ENCODE measurements at places on chromosomes 5 and 9.

- DNase-seq = no peak
Measured at GRCh38 chr5:93382188-93382825, 198.7 kb downstream of the NR2F1-AS1 start.

GRCh38 chr5:88659529-88660263 is 223.3 kb downstream of the MEF2C start:
- DNase-seq = peak; percentile 68

- no peak for DNase-seq
Measured at GRCh38 chr5:58074222-58074621, 385.7 kb downstream of the PLK2 start.

DNA sequence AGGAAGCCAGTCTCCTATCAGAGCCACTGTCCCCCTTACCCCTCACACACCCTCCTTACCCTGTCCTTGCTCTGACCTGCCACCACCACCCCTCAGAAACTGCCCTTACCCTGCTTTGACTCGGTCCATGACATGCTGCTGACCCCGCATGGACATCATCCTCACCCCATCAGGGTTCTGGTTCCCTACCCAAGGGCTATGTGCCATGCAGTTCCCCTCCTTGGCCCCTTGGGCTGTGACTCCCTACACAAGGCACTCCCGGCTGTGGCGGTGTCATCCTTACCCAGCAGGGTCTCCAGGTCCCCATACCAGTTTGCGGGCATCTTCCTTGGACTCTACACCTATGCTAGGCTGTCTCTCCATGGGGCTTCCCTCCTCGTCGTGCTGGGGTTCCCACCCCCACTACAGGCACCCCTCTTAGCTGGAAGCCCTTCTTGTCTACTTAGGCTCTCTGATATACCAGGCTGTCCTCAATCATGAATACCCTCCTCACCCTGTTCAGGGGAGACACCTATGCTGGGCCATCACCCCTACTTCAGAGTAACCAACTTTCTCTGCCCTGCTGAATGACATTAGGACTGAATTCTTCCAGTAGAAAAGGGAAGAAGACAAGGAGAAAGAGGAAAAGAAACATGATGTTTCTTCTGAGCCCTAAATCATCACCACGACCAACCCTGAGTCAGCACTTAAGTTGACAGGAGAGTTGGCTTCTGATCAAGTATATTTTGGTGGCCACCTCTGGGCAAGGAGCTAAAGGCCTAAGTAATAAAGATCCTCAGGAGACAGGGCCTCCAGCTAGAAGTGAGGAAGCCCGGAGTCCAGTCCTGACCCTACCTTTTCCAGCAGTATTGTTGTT is 115.2 kb downstream of the GCNT1 start:
- DNase-seq = no peak

DNA sequence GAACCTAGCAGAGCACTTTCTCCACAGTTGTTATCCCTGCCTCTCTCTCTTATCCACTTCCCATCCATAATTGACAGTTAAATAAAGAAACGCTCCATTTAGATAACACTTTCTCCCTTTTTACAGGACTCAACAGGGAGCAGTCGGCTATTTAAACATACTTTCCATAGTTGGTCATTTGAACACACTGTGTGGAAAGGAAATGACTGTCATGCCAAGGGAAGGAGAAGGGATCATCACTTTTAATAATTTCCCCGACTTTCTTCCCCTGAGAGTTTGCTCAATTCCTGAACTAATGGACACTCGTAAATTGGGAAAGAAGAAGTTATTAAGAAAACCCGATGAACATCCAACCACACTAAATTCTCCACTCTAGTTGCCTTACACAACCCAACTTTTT is 400.8 kb upstream of the PTGER4 start:
- no peak for DNase-seq

DNA sequence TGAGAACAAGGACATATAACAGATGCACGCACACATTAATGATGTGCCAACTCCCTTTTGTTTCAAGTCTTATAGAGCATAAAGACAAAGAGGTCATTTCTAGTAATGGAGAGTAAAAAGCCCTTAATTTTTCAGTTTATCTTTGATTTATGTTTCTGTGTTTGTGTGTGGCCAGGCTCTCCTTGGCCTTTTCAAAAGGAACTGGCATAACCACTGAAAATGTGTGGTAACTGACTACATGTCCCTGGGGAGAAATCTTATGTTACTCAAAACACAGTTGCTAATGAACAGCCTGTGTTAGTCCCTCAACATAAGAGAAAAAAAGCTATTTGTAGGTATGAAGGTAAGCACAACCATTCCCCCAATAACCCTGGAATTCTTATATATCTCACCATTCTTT is 47.6 kb upstream of the SHOC1 start:
- DNase-seq = no peak

- no peak for DNase-seq
Measured at GRCh38 chr5:149796030-149796429, 65.9 kb downstream of the PPARGC1B start.

- DNase-seq = no peak
Measured at GRCh38 chr5:83072966-83073365, 4.2 kb downstream of the TMEM167A start.

DNA sequence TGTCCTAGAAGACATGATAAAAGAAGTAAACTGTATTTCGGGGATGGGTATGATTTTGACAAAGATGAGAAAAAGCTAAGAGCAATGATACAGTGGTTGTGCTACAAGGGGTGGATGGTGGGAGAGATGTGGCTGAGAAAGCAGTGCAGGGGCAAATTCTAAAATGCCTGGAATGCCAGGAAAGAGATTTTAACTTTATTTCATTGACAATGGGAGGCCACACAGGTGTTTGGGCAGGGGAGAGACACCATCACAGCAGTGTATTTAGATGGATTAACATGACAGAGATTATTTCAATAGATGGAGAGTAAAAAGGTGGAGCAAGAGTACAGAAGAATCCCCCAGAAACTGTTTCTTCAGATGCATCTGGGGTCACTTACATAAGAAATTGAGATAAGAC is 71.2 kb downstream of the MAMDC2 start:
- DNase-seq = no peak

DNA sequence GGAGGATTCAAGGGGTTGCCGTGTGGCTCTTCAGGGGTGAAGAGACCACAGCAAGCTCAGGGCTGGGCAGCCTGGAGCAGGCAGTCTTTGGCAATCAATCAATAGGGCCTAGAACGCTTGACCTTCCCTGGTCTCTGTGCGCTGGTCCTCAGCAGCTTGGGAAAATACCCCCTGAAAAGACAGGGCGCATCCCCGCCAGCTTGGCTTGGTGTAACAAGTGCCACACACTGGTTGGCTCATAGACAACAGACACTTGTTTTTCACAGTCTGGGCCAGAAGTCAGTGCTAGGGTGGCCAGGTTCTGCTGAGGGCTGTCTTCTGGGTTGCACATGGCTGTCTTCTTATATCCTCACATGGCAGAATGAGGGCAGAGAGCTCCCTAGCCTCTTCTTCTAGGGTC is 141.1 kb downstream of the HSD17B3 start:
- no peak for DNase-seq

DNA sequence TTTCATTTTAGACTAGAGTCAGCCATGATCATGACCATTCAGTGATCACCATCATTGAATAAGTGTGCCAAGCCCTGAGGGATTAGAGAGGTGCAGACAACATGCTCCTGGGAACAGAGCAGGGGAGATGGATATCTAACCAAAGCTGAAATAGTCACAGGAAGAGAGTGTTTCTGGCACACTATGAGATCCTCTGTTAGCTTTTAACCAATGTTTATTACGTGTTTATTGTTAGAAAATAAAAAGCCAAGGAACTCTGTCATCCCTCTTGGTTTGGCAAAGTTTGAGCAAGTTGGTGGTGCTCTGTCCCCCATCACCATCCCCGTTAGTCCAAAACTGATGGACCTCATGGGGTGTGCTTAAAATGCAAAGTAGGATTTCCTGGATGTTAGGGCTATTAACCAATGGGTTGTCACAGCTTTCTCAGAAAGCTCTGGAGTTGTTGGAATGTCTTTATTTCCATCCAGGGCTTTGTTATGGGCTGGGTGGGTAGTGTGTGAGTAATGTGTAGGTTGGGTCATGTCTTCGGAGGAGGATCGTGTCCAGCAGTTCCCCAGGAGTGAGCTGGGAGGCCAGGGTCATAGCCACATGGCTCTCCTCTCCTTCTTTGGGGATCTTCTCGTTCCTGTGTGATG is 34.9 kb downstream of the SLC28A3 start:
- no peak for DNase-seq

GRCh38 chr9:127389381-127390247 is 7.4 kb upstream of the SLC2A8 start:
- no peak for DNase-seq

- peak; percentile 43 for DNase-seq
Measured at GRCh38 chr9:6780690-6781089, 22.9 kb downstream of the KDM4C start.

- DNase-seq = no peak
Measured at GRCh38 chr9:115121181-115121580, 3.2 kb upstream of the TNC start.

DNA sequence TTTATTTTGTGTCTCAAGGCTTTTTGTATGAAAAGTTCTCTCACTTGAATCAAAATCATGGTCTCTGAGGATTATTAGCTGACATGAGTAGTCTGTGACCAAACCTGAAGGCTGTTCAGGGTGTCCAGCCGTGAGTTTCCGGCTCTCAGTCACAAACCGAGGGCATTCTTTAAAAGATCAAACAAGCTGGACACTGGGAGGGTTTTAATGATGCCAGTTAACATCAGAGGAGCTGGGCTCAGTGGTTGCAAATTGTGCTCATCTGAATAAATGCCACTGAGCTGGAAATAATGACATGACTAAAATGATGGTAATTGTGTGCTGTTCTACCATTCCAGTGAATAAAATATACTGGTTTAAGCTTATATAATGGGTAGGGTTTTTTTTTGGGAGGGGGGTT is 153.1 kb downstream of the FOCAD start:
- DNase-seq = no peak

DNA sequence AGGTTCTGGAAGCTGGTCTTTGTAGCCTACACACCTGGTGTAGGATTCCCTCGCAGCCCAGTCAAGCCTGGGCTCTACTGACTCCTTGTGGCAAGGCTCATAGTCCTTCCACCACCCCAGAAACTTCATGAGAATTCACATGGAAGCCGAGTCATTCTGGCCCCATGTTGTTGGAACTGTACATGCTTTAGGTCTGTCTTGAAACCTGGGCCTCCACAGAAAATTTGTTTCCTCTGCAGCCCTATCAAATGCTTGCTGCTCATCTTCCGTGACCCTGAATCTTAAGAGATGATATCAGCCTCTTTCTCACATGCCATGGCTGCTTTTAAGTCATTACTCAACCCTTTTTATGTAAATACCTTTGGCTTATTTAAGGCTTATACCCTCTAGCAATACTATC is 113.4 kb upstream of the GRHPR start:
- DNase-seq = no peak

DNA sequence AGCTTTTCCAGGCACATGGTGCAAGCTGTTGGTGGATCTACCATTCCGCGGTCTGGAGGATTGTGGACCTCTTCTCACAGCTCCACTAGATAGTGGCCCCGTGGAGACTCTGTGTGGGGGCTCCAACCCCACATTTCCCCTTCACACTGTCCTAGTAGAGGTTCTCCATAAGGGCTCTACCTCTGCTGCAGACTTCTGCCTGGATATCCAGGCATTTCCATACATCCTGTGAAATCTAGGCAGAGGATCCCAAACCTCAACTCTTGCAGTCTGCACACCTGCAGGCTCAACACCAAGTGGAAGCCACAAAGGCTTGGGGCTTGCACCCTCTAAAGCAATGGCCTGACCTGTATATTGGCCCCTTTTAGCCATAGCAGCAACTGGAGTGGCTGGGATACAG is 283.4 kb upstream of the KLF4 start:
- no peak for DNase-seq

GRCh38 chr9:69036309-69036708 is 757 bp downstream of the FXN start:
- DNase-seq = no peak

GRCh38 chr9:135079018-135079417 is 8.4 kb upstream of the OLFM1 start:
- DNase-seq = no peak

GRCh38 chr5:178483620-178484019 is 106.6 kb downstream of the COL23A1 start:
- DNase-seq = no peak

- no peak for DNase-seq
Measured at GRCh38 chr9:108569624-108570023, 286.2 kb downstream of the ACTL7B start.

GRCh38 chr5:76598531-76598930 is 24.7 kb downstream of the F2RL2 start:
- DNase-seq = no peak

DNA sequence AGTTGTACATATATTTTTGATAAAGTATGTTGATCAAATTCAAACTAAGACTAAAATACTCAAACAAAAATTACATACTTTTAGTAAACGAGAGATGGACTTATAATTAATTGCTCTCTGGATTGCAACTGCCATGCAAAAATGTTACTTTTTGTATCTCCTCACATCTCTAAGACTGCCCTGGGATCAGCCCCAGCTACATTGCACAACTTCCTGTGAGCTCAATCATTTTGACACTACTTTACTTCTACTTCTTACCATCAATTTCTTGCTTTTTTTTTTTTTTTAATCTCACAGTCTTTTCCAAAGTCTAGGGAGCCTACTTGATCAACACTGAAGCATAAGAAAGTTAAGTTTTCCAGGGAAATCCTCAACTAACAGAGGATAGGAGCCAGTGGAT is 506.0 kb upstream of the CDH10 start:
- DNase-seq = no peak

- DNase-seq = no peak
Measured at GRCh38 chr5:180873615-180874520, 12.8 kb upstream of the ZFP62 start.

DNA sequence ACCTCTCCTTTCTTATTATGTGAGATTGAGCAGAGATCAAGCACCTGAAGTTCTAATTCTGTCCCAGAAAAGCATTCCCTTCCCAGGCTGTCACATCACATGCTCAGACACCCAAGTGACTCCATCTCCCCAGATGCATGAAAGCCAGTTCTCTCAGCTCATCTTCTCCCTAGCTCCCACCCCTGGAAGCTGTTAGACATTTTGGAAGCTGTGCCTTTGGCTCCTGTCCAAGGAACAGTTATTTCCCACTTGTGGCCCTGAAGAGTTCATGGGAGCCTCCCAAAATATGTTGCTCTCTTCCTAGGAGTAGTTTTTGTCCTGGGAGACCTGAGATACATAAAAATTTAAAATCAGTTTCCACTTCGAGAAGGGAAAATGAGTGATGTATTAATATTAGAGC is 161.4 kb upstream of the GAS1 start:
- no peak for DNase-seq

GRCh38 chr9:104858846-104859245 is 69.1 kb downstream of the ABCA1 start:
- no peak for DNase-seq

DNA sequence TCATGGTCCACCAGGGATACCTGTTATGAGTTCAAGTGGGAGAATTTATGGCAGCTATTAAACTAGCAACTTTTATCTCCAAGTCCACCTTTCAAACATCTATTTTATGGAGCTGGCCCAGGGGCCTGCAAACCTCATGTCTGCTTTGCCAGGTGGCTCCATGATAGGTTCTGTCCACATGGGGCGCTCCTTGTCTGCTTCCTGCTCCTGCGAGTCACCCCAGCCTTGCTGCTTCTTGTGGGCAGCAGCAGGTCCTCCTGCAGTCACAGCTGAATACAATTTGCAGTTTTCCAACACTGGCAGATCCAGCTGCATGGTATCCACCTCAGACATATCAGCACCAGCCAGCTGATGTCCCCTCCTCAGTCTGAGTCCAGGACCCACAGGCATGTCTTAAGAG is 39.6 kb upstream of the FRRS1L start:
- no peak for DNase-seq

GRCh38 chr5:78985725-78986223 is 664 bp upstream of the ARSB start:
- DNase-seq = no peak
